NCI-H187 (cell line): ENCODE measurements at places on chromosomes 13 and 19.

DNA sequence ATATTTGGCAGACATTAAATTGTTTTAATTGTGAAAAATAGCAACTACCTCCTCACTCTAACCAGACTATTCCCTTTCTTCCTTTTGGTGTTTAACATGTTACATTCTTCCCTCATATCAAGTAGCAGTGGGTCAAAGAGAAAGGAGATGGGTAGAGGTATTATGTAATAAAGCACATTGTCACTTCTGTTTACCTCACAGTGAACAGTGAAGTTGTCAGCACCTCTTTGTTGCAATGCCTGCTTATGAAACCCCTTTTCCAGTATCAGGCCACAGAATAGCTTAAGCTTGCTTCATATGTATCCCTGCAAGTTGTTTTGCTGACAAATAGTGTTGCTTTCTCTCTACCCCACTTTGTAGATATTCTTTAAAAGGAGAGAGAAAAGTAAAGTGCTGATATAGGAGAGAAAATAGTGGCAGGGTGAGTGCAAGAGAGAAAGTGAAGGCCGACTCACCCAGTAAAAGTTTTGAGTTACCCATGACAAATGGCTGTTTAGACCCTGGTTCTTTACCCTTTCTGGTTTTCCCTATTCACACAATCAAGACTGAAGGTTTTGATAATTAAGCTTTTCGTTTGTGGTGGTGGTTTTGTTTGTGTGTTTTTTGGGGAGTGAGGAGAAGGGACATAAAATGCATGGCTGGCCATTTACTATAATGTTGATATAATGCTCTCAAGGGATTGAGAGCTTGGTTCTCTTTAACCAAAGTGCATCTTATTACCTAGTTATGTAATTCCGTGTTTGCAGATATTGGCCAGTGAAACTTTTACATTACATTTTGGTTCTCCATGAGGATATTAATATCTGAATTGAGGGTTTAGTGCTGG, 3.7 kb downstream of the ITM2B start:
- no peak for DNase-seq

DNA sequence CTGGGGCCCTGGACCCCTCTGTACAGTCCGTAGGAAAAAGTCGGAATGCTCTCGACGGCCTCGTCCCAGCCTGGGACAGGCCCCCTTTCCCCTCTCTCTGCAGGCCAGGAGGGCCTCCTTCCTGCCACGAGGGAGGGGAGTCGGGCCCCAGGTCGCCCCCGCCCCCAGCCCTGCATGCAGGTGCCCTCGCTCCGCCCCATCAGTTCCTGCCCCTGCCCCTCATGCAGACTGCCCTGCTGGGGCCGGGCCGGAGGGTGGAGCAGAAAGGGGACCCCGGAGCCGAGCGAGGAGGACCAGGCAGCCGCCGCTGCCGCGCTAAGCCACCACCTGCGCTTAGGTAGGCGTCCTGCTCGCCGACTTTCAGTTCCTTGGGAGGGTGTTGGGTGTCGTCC, 7.3 kb downstream of the LYL1 start:
- DNase-seq = no peak

GRCh38 chr13:27470075-27470820, 19.9 kb upstream of the MTIF3 start:
- no peak for DNase-seq

GRCh38 chr19:41323023-41323422, 13.1 kb downstream of the CCDC97 start:
- DNase-seq = no peak

DNA sequence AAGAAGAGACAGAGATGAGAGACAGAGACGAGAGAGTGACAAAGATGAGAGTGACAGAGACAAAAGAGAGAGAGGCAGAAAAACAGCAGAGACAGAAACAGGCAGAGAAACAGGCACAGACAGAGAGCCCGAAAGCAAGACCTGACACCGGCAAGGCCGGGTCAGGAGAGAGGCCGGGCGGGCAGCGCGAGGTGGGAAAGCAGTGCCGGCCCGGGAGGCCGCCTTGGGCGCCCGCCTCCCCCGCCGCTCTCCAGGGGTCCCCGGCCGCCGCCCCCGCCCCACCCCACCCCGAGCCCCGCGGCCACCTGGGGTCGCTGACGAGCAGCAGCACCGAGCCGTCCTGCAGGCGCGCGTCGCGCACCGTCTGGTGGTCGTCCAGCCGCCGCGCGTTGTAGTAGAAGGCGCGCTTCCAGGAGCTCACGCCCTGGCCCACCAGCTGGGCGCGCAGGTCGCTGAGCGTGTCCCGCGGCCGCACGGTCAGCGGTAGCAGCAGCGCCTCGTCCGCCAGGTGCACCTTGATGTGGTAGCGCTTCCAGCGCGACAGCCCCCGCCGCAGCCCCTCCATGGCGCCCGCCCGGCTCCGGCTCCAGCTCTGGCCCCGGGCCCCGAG, at the start of gene TINCR:
TSS of gene TINCR (minus strand) at position 594 of the 610 bp plus-strand sequence.
- no peak for DNase-seq

GRCh38 chr13:64639206-64639605, 2590.9 kb downstream of the PCDH9 start:
- no peak for DNase-seq

- no peak for DNase-seq
Observed at GRCh38 chr13:53010374-53011105, 18.1 kb upstream of the OLFM4 start.

DNA sequence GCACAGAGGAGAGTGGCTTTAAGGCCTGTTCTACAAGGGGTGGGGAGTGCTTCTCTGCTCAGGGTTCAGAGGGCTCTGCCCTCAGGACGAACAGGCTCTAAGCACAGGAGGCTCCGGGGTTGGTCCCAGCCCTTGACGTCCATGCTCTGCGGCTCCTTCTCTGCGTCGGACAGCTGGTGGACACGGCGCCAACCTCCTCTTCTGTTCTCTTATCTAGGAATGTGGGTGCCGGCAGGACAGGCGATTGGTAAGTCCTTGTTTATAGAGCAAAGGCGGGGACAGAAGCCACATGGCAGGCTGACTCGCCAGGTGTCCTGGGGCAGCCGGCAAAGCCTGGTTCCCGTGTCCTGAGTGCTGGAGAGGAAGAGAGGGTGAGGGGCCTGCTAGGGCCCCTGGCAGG, 8.4 kb upstream of the RPS15 start:
- DNase-seq = no peak
